Small intestine (tissue), 16 donors: ENCODE measurements at places on chromosomes 11 and 22.
A peak's percentile ranks its signal among the peaks of the same experiment; 100 is the strongest.

GRCh38 chr11:45031912-45032519 is 81.3 kb upstream of the TP53I11 start:
- no peaks in the 10 kb centered on the region for H3K36me3 ChIP-seq
- no peak overlapping the region for H3K4me3 ChIP-seq
- no peak for DNase-seq
- H3K4me1 ChIP-seq, result no peaks in the 10 kb centered on the region
- H3K27me3 ChIP-seq, result no peaks in the 10 kb centered on the region

DNA sequence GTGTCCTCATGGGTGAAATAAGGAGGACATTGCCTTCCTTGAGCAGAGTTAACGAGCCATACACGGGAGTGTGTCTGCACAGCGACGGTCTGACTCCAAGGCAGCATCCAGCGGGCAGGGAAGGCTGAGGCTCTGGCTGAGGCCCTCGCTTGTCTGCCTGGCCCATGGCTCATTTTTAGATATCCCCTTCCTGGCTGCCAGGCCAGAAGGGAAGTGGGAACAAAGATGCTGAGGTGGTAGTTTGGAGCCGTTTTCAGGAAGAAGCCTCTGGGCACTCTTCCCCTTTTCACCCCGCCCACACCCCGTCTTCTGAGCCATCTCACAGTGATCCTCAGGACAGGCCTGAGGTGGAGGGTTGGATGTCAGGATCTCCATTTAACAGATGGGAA is 3.0 kb upstream of the SLCO2B1 start:
- H3K27me3 ChIP-seq, result no peaks in the 10 kb centered on the region
- H3K4me3 ChIP-seq, result no peak overlapping the region
- peaks cover 6% of the 10 kb centered on the region for H3K4me1 ChIP-seq
- no peak for DNase-seq

DNA sequence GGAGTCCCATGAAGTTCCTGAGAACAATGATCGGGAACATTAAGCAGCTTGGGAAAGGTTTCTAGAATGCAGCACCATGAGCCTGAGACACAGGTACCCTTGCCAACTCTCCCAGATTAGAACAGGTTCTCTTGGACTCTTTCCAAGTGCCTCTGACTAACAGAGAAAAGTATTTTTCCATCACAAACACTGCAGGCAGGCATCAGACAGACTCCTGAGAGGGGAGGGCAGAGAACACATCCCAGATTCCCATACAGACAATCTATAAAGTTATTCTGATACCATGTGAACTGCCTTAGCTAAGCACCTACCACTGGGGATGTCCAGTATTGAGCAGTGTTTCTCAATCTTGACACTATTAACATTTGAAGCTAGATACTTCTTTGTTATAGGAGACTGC is 27.3 kb downstream of the SERGEF start:
- no peak for DNase-seq
- no peak overlapping the region for H3K27ac ChIP-seq
- H3K36me3 ChIP-seq, result no peaks in the 10 kb centered on the region
- H3K4me1 ChIP-seq, result no peaks in the 10 kb centered on the region
- no peak overlapping the region for H3K4me3 ChIP-seq
- no peaks in the 10 kb centered on the region for H3K27me3 ChIP-seq

DNA sequence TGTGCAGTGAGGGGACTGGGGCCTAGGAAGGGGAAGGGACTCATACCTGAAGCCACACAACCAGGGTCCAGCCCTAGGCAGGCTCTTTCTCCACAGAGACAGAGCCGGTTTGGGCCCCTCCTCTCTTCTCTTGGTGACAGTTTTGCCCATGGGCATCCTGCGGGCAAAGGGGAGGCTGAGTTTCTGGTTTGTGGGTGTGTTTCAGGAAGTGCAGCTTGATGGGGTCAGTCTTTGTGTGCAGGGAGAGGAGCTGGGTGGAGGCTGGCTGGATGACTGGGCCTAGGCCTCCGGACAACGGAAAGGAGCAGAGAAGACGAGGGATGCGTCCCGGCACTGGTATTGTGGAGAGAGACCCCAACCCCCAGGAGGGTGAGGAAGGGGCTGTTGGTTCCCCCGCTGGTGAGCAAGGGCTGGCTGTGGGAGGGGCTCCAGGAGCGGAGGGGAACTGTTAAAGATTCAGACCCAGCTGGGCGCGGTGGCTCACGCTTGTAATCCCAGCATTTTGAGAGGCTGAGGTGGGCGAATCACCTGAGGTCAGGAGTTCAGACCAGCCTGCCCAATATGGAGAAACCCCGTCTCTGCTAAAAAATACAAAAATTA is 23.4 kb upstream of the CELSR1 start:
- peaks cover 4% of the 10 kb centered on the region for H3K4me1 ChIP-seq
- H3K27me3 ChIP-seq, result no peaks in the 10 kb centered on the region
- DNase-seq, result no peak
- H3K36me3 ChIP-seq, result no peaks in the 10 kb centered on the region
- H3K27ac ChIP-seq, result no peak overlapping the region
- no peak overlapping the region for H3K4me3 ChIP-seq

GRCh38 chr11:87372065-87372464 is 334.3 kb downstream of the TMEM135 start:
- H3K4me3 ChIP-seq, result no peak overlapping the region
- no peak for DNase-seq
- H3K27me3 ChIP-seq, result no peaks in the 10 kb centered on the region

GRCh38 chr11:27348340-27348873 is 14.6 kb downstream of the CCDC34 start:
- H3K4me3 ChIP-seq, result no peak overlapping the region
- H3K4me1 ChIP-seq, result peaks cover 7% of the 10 kb centered on the region
- no peak overlapping the region for H3K27ac ChIP-seq
- H3K36me3 ChIP-seq, result no peaks in the 10 kb centered on the region
- no peak for DNase-seq

GRCh38 chr11:115421992-115422689 is 82.1 kb downstream of the CADM1 start:
- H3K27me3 ChIP-seq, result peaks cover 2% of the 10 kb centered on the region
- H3K36me3 ChIP-seq, result no peaks in the 10 kb centered on the region
- no peak for DNase-seq
- H3K4me3 ChIP-seq, result no peak overlapping the region
- no peaks in the 10 kb centered on the region for H3K4me1 ChIP-seq
- no peak overlapping the region for H3K27ac ChIP-seq

- H3K36me3 ChIP-seq, result no peaks in the 10 kb centered on the region
- peak; percentile 33 for DNase-seq
- no peaks in the 10 kb centered on the region for H3K27me3 ChIP-seq
- no peaks in the 10 kb centered on the region for H3K4me1 ChIP-seq
- H3K27ac ChIP-seq, result no peak overlapping the region
Observed at GRCh38 chr11:61004180-61004611, 32.7 kb downstream of the CD6 start.

DNA sequence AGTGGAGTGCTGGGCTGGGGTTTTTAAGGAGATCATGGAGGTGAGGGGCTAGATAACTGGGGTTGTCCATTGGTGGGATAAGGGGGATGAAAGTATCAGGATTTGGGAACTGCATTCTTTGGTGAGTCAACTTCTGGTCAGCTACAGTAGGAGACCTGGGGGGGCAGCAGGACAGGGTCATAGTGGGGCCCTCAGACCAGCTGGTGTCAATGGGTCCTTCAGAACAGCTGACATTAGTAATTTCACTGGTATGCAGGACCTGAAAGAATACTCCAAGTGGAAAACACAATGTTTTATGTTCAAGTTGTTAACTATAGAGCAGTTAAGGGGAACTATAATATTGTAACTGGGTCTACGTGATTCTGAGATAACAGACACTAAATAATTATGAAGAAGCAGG is 2.8 kb upstream of the TTC12 start:
- no peak overlapping the region for H3K27ac ChIP-seq
- peaks cover 11% of the 10 kb centered on the region for H3K4me1 ChIP-seq
- no peaks in the 10 kb centered on the region for H3K36me3 ChIP-seq
- no peaks in the 10 kb centered on the region for H3K27me3 ChIP-seq
- no peak for DNase-seq

GRCh38 chr11:75365711-75366181 is 14.3 kb upstream of the ARRB1 start:
- H3K4me3 ChIP-seq, result no peak overlapping the region
- H3K27me3 ChIP-seq, result no peaks in the 10 kb centered on the region
- H3K27ac ChIP-seq, result no peak overlapping the region
- no peaks in the 10 kb centered on the region for H3K4me1 ChIP-seq

DNA sequence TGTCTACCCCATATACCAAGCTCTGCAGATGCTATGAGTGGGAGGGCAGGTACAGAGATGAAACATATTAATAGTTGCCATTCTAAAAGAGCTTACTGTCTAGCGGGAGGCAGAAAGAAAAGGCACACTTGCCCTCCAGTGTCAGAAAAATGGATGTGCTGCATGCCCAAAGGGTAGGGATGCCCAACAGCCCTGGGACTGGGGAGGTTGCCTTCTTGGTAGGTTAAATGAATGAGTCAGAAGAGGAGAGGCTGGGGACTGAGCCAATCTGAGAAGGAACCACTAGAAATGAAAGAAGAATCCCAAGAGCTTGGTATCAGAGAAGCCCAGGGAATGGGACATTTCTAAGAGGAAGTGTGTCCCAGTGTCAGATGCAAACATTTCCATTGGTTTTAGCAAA is 1.2 kb downstream of the BIRC3 start:
- H3K36me3 ChIP-seq, result no peaks in the 10 kb centered on the region
- peak overlapping the region; percentile 93 for H3K4me3 ChIP-seq
- DNase-seq, result no peak
- peak overlapping the region; percentile 97 for H3K27ac ChIP-seq
- H3K4me1 ChIP-seq, result peaks cover 2% of the 10 kb centered on the region

GRCh38 chr11:110075105-110075846 is 17.9 kb upstream of the ZC3H12C start:
- H3K36me3 ChIP-seq, result no peaks in the 10 kb centered on the region
- H3K27ac ChIP-seq, result no peak overlapping the region
- no peaks in the 10 kb centered on the region for H3K4me1 ChIP-seq
- no peak for DNase-seq

- H3K36me3 ChIP-seq, result no peaks in the 10 kb centered on the region
- H3K4me1 ChIP-seq, result no peaks in the 10 kb centered on the region
- H3K4me3 ChIP-seq, result no peak overlapping the region
- H3K27ac ChIP-seq, result no peak overlapping the region
- no peaks in the 10 kb centered on the region for H3K27me3 ChIP-seq
- DNase-seq, result peak; percentile 6
Observed at GRCh38 chr22:49155770-49156580, 671.7 kb downstream of the BRD1 start.

GRCh38 chr22:50711446-50712340 is 26.3 kb upstream of the ACR start:
- H3K36me3 ChIP-seq, result no peaks in the 10 kb centered on the region
- no peak for DNase-seq
- H3K27ac ChIP-seq, result no peak overlapping the region
- H3K27me3 ChIP-seq, result no peaks in the 10 kb centered on the region
- no peak overlapping the region for H3K4me3 ChIP-seq
- H3K4me1 ChIP-seq, result no peaks in the 10 kb centered on the region

DNA sequence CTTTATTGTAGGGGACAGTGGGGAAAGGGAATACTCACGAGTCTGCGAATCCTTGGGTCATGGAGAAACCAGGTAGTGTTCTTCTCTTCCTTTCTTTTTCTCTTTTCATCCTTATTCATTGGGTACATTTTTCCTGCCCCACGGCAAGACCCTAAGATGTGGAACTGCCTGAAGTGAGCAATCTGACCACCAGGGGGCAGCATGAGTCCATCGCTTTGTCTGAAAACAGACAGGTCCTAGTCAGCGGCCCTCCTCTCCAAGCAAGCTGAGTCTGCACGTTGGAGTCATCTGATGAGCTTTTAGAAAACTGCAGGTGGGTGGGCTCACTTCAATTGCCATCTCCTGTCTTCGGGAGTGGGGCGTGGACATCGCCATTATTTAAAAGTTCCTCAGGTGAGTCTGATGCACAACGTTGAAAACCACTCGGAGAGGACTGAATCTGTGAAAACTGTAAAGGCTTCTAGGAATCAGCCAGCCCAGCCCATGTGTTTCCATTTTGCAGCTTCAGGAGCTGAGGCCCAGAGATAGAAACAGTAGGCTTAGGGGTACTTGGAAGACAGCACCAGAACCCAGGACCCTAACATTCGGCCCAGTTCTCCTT is 34.0 kb upstream of the FBXO3 start:
- peak; percentile 83 for DNase-seq
- no peaks in the 10 kb centered on the region for H3K27me3 ChIP-seq
- no peaks in the 10 kb centered on the region for H3K36me3 ChIP-seq
- H3K4me1 ChIP-seq, result no peaks in the 10 kb centered on the region
- no peak overlapping the region for H3K27ac ChIP-seq
- no peak overlapping the region for H3K4me3 ChIP-seq

GRCh38 chr11:23406131-23406819 is 546.0 kb upstream of the CCDC179 start:
- H3K4me3 ChIP-seq, result no peak overlapping the region
- H3K4me1 ChIP-seq, result no peaks in the 10 kb centered on the region
- no peak for DNase-seq

DNA sequence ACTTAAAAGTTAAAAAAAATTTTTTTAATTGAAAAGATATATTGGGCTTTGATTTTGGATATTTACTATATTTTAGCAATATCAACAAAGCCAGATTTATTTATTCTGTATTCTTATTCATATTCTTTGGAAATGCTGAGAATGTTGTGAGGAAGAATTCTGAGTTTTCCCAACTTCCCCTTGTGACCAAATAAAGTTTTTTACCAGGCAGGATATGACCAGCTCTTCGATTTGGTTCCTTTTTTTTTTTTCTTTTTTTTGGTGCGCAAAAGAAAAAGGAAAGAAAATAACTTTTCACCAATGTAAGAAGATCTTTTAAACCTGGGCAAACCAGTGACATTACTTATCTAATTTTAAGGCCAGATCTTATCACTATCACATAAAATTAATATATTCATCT is 12.9 kb downstream of the TCP11L1 start:
- H3K27me3 ChIP-seq, result no peaks in the 10 kb centered on the region
- H3K4me3 ChIP-seq, result no peak overlapping the region
- DNase-seq, result no peak
- peaks cover 6% of the 10 kb centered on the region for H3K36me3 ChIP-seq
- peaks cover 13% of the 10 kb centered on the region for H3K4me1 ChIP-seq

DNA sequence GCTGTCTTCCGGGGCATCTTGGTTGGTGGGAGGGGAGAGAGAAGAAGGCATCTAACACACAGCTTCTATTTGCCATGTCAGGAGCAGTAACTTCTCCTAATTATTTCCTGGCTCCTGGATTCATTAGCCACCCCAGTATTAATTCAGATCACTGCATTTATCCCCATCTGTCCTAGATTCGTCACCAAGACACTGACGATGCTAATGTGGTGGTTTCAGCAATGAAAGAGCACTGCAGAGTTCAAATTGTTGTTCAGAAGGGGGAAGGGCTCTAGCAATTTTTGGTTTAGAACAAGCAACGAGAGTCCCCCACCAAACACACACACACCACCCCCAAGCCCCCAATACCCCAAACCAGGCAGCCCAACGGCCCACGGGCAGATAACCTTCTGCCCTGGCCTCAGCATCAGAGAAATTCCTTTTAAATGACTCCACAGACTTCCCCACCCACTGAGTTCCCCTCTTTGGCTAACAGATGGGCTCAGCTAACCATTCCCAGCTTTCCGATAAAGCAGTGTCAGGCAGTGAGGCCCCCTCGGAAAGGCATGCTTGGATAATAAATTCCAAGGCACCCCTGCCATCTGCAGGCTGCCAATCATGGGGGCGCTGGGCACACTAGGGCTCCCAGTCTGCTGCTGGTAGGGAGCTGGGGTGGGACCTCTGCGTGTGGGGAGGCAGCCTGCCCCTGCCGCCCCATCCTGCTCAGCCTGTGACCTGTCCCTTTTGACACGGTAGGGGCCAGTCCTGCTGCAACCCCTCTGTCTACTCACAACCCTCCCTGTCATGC is 453.5 kb downstream of the MIAT start:
- no peak for DNase-seq
- no peak overlapping the region for H3K4me3 ChIP-seq
- H3K27me3 ChIP-seq, result no peaks in the 10 kb centered on the region
- H3K27ac ChIP-seq, result no peak overlapping the region
